Fibroblast of lung (primary cell): ENCODE measurements at places on chromosomes 1 and 21. TPM values are rescaled to one million over a fixed set of nuclear protein-coding genes. Genes with fewer than 3 reads are reported as not detected.

DNA sequence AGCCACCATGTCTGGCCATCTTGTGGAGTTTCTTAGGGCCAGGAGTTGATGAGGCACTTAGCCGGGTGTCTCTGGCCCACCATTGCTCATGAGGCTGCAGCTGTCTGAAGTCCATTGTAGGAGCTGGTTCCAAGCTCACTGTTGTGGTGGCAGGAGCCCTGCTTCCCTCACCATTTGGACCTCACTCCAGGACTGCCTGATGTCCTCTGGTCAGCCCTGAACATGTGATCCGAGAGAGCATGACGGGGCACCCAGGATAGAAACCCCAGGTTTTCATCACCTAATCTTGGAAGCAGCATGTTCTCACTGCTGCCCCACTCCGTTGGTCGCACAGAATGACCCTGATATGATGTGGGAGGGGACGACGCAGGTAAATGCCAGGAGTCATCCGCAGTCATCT is 56.2 kb upstream of the FAM3B start:
- H3K4me3 ChIP-seq, result no peak overlapping the region
- H3K27ac ChIP-seq, result no peak overlapping the region
- no peaks in the 10 kb centered on the region for H3K36me3 ChIP-seq
- no peaks in the 10 kb centered on the region for H3K4me1 ChIP-seq

GRCh38 chr1:191174298-191174697 is 696.6 kb upstream of the BRINP3 start:
- no peak overlapping the region for H3K27ac ChIP-seq
- no peaks in the 10 kb centered on the region for H3K36me3 ChIP-seq
- H3K4me3 ChIP-seq, result no peak overlapping the region
- no peaks in the 10 kb centered on the region for H3K4me1 ChIP-seq

DNA sequence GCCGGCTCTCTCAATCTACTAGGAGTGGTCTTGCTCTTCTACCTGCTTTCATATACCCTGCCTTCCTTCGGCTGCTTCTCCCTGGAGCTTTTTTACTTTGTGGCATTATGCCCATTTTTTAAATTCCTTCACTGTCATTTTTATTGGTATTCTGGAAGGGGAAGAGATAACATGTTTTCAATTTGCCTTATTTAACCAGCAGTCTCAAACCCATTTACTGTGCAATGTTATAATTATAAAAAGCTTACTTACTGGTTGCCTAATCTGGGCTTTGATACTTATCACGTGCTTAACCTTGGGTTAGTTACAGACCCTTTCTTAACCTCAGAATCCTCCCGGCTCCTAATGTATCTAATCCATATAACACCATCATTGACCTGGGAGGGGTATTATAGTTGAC is 128.1 kb downstream of the SIPA1L2 start:
- no peaks in the 10 kb centered on the region for H3K27me3 ChIP-seq
- H3K4me3 ChIP-seq, result no peak overlapping the region
- H3K36me3 ChIP-seq, result no peaks in the 10 kb centered on the region
- no peak overlapping the region for H3K27ac ChIP-seq

DNA sequence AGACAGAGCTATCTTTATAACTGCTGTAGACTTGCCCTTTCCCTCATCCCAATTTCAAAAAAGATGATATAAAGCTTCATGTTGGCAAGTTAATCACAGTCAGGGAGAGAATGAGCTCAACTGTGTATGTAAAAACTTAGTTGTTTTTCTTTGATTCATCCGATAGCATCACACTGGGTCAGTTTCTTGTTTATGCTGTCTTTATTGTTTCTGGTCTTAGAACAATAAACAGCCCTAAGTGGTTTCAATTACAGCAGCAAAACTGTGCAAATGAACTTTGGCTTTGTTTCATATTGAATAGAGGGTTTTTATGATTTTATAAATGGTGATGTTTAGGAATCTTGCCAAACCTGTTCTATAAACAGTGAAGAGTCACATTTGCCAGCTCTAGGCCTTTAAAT is 423.8 kb upstream of the CXADR start:
- no peaks in the 10 kb centered on the region for H3K36me3 ChIP-seq
- H3K27ac ChIP-seq, result no peak overlapping the region
- H3K4me1 ChIP-seq, result no peaks in the 10 kb centered on the region
- no peak for DNase-seq
- no peaks in the 10 kb centered on the region for H3K27me3 ChIP-seq

Gene PEX14
- 8.2 and 11.4 TPM in 2 replicates for total RNA-seq
